ENCODE measurements at places on chromosomes 4 and X.

- DNase-seq: no peak
Measured at GRCh38 chrX:7159149-7159861, 11.4 kb upstream of the PUDP start.

- DNase-seq: no peak
Measured at GRCh38 chr4:185956544-185956940, 112.4 kb upstream of the TLR3 start.

DNA sequence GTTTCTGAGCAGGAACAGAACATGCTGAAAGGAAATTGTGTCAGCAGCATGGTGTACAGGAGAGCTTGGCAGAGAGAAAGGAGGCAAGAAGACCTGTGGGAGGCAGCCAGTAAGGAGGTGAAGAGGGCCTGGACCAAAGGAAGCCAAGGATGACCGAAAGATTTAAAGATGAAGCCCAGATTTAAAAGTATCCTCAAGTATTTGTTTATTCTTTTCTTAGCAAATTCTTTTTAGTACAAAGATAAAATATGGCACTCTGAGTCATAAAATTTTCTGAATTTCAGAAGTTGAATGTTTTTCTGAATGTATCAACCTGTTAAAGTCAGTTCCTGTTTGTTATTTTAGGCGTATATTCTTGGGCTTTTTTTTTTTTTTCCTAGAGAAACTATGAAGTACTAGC is 3.5 kb downstream of the PKD2 start:
- DNase-seq: no peak

DNA sequence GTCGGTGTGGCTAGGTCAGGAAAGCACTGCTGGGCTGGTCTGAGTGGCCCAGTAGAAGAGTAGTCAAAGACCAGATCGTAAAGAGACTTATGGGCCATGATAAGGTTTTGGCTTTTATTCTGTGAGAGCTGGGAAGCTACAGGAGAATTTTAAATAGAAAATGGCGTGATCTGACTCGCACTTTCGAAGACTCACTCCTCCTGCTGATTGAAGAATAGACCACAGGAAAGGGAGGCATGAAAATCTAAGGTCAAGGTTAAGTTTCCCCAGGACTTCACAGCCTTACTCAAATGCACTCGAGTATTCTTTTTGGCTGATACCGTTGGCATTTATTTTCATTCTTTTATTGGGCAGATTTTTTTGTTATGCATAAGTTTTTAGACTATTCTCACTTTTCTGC is 231.4 kb upstream of the ANKRD50 start:
- DNase-seq: no peak

GRCh38 chr4:147760176-147760575 is 28.3 kb downstream of the ARHGAP10 start:
- DNase-seq: no peak

- DNase-seq: no peak
Measured at GRCh38 chr4:81714291-81714690, 242.6 kb upstream of the RASGEF1B start.
